ENCODE measurements at places on chromosomes 2 and 18.

GRCh38 chr2:226707499-226707898 lies 92.1 kb downstream of the IRS1 start:
- no peak for DNase-seq

DNA sequence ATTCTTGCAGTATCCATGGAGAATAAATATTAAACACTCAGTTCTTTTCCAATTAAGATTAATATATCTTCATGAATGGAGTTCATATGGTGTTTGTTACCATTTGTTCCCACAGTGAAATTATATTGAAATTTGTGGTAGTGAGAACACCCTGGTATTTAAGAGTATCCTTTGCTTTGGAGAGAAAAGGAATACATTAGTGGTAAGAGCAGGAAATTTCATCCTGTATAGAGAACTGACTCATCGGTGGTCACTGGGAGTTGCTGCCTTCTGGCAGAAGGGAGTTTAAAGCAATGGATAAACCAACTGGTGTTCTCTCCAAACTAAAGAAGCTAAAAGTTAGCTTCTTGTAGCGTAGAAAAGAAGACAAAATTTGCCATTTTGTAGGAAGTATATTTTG lies 107.3 kb downstream of the MYO1B start:
- peak; percentile 55 for DNase-seq

- DNase-seq: peak; percentile 3
These were observed 120.8 kb downstream of the GLI2 start for GRCh38 chr2:120856421-120856862.

DNA sequence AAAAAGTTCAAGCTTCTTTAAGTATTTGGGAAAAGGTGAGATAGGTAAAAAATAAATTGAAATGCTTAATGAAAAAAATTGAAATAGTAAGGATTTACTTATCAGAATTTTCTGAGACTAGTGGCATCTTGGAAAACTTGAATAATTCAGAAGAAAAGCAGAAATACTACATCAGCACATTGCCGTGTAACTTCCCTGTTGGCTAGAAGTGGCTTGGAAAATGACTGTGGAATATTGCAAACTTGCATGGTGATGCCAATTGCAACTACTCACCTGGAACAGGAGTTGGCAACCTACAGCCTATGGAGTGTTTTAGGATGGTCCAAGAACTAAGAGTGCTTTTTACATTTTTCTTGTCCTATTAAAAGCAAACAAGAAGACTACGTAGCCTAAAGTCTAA lies 603.5 kb upstream of the VRK2 start:
- no peak for DNase-seq

DNA sequence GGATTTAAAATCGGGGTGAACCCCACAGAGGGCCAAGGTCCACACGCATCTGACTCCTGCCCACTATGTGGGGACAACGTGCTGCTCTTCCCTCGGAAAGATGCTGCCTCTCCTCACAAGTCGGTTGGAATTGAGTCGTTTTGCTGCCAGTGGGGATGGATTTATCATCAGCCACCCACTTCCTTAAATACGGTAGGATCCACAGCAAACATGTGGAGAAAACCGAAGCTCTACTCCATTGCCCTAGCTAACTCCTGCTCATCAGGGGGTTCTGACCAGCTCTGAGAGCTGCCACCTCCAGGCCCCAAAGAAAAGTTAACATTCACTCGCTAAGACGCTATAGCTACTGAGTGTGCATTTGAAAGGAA lies 80.9 kb downstream of the CHRNA1 start:
- no peak for DNase-seq

GRCh38 chr2:155730804-155731203 lies 601.7 kb downstream of the NR4A2 start:
- no peak for DNase-seq

DNA sequence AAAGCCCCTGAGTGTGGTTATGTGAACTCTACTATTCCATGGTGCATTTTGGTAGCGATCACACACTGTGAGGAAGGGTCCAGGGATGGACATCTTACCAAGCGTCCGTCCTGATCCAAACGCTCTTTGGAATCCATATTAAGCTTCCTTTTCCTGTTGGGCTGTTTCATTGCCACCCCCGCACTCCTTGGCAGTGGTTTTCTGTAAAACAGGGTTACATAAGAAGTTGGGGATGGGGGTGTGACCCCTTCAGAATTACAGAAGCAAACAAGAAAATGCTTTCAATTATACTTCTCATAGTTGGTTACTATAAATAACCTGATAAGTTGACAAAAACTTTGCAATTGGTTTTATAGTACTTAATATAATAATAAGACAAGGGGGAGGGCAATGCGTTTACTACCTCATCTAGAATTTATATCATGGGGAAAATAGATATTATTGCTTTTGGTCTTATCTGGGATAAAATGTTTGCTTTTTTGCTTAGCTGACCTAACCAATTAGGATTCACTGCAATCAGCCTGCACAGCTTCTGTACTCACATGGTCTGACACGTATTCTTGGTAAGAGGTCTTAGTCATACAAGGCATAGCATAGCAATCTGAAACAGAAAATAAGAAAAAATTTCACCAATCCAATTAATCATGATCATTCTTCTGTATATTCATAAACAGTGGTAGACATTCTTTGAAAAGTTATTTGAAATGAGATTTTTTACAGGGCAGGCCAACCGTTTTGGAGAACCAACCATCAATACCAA lies 103.1 kb downstream of the L3MBTL4 start:
- no peak for DNase-seq

GRCh38 chr2:12083713-12084419 lies 337.4 kb downstream of the LPIN1 start:
- no peak for DNase-seq

DNA sequence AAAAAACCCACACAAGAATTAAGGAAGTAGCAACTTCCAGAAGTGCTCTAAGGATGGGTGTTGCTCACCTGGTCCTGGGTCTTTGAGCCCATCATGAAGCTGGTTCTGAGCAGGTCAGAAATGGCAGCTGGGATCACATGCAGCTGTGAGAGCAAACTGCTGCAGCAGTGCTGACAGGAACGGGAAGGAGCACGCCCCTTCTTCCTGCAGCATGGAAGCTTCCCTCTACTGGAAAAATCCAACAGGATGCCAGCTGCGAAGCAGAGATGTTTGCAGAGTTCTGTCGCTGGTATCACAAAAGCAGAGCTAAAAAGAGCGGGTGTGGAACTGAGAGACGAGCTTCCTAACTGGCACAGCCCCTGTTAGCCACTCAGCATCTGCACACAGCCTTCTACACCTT lies 33.7 kb downstream of the EIF4E2 start:
- no peak for DNase-seq

DNA sequence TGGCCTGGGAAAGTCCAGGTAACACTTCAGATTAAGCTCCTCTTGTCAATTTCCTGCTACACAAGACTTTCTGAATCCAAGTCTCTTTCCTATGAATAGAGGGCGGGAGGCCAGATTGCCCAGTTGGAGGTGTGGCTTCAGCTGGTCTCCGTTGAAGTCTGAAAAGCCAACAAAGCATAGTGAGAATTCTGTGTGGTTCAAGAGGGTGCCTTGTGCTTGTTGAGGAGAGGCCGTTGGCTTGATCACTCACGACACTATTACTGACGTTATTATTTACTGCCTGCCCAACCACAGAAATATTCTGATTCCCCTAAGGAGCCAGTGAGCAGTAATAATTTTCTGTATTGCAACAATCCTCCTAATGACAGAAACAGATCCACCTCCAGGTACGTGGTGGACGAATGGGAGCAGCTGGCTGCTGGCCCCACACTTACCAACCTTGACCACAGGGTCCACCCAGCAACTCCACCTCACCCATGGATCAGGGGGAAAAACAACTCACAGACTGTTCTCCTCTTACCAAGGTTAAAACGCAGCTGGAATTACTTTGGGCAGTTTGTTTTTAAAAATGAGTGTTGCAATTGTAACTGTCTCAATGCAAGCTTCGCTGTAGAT lies 21.9 kb downstream of the NRP2 start:
- DNase-seq: no peak

DNA sequence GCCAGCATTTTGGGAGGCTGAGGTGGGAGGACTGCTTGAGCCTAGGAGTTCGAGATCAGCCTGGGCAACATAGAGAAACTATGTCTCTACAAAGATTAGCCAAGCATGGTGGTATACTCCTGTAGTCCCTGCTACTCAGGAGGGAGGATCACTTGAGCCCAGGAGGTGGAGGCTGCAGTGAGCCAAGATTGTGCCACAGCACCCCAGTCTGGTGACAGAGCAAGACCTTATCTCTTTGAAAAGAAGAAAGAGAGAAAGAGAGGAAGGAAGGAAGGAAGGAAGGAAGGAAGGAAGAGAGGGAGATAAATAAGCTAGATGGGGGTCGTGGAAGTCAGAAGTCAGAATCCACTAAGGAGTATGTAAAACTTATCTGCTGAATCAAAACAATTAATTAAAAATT lies 16.2 kb downstream of the GPR75 start:
- DNase-seq: no peak

DNA sequence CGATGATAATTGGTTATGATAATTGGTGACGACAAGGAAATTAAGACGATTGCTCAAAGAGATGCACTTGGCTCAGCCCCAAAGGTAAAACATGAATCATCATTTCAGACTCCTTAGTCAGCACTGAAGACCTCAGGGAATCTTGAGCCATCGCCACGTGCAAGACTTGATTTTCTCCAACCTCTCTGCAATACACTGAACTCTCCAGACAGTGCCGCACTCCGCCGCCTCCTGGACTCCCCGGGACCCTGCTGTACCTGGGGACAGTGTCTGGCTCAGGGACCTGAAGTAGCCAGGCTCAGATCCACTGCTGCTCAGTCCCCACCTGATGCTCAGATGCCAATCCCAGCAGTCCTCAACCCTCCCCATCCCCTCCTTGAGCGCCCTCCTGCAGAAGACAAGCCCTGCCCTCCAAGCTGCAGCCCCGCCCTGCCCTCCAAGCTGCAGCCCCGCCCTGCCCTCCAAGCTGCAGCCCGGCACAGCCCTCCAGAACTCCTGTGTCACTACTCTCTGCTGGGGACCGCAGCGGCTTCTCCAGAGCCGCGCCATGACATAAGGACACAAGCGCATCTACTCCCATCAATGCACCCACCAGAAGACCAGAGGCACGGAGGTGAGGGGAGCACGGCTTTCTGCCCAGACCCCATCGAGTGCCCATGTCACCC lies 1.1 kb downstream of the TMEM18 start:
- peak; percentile 18 for DNase-seq

- DNase-seq: no peak
These were observed 206.1 kb downstream of the SH3BP4 start for GRCh38 chr2:235157746-235158482.

GRCh38 chr2:168889635-168890005 lies 610 bp downstream of the SPC25 start:
- peak; percentile 7 for DNase-seq

DNA sequence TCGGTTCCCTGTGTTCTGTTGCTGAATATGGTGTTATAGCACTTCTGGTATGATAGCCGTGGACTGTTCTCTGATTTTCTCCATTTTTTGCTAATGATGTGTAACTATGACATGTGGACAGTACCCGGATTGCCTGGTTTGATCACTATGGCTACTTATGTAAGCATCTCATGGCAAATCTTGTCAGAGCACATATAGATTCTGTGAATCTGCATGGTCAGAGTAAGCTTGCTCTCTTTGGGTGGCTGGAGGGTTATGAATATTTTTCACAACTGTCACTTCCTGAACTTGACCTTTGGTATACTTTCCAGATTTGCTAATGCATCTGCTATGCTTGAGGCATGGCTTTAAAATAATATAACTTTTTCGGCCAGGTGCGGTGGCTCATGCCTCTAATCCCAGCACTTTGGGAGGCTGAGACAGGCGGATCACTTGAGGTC lies 36.8 kb upstream of the ATP8B1 start:
- no peak for DNase-seq

- no peak for DNase-seq
These were observed 1.3 kb downstream of the ATL2 start for GRCh38 chr2:38375696-38376345.

- DNase-seq: no peak
These were observed 86.2 kb upstream of the HAAO start for GRCh38 chr2:42878581-42878980.

DNA sequence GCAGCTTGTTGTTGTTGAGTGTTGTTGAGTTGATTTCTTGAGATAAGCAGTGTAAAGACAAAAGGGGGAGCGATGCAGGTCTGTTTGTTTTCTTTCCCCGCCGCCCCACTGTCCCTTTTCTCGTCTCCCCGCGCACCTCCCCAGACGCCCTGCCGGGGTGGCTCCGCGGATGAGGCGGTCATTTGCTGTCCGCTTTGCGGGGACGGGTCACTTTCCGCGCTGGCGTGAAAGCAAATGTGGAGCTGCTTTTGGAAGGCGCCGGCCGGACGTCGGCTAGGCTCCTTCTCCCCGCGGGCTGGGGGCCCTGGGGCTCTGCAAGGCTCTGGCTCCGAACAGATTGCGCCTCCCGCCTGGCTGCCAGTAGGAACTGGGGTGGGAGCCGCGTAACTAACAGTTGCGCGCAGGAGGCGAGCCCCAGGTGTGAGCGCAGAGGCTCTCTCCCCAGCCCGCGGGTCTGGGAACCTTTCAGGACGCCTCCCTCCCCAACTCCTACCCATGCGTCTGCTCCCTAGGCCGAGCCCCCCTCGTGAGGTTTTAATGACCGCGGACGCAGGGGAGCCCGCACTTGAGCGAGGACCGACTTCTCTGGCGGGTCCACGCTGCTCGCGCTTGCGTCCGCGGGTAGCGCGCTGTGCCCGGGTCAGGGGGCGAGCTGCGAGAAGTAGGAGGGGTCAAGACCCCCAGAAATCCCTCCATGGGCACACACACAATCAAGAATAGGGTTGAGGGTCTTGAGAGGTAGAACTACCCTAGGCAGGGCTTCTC lies 146.6 kb downstream of the MEIS1 start:
- no peak for DNase-seq

GRCh38 chr2:12727065-12727464 lies 10.3 kb downstream of the TRIB2 start:
- DNase-seq: peak; percentile 69

DNA sequence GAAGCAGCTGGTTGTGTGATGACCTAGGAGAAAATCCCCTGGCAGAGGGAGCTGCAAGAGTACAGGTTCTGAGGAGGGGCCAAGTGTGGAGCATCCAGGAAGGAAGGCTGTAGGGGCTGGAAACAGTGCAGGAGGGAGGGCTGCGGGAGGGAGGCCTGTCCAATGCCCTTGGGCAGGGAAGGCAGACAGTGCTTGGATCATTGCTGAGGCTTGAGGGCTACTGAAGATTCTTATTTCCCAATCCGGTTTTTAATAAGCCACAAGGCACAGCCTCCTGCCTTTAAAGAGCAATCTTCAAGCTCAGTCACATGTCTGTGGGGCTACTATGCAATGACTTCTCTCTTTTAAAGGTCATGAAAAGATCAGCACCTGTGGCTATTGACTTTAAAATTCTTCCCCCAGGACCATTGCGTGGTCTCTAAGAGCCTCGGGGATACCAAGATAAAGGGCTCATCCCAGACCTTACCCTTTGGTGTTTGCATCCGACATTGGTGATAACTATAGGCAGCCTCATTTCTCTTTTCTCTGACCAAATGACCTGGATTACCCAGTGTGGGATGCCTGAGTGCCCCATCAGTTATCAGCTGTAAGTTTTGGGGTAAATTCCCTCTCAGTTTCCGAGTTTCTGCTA lies 149.6 kb downstream of the DOCK10 start:
- DNase-seq: no peak

DNA sequence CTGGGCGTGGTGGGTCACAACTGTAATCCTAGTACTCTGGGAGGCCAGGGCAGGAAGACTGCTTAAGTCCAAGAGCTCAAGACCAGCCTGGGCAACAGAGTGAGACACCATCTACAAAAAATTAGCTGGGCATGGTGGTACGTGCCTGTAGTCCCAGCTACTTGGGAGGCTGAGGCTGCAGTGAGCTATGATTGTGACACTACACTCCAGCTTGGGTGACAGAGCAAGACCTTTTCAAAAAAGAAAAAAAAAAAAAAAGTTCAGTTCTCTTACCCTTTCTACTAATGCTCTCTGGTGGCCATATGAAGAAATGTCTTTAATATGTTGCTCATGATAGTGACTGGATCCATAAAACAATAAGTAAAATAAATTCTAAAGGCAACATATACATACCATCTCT lies 14.9 kb downstream of the TYW5 start:
- DNase-seq: peak; percentile 67

All from SW480 (cell line).